ENCODE measurements at places on chromosomes 16 and 17.
A peak's percentile ranks its signal among the peaks of the same experiment; 100 is the strongest.

- no peak for DNase-seq
- no peaks in the 10 kb centered on the region for H3K36me3 ChIP-seq
- H3K4me3 ChIP-seq, result no peak overlapping the region
- no peaks in the 10 kb centered on the region for H3K27me3 ChIP-seq
- H3K4me1 ChIP-seq, result peaks cover 2% of the 10 kb centered on the region
- no peak overlapping the region for H3K27ac ChIP-seq
Measured at GRCh38 chr16:71218306-71218963, 12.1 kb downstream of the HYDIN start.

- H3K27me3 ChIP-seq, result no peaks in the 10 kb centered on the region
- peaks cover 31% of the 10 kb centered on the region for H3K36me3 ChIP-seq
- DNase-seq, result no peak
- H3K4me3 ChIP-seq, result peak overlapping the region; percentile 94
- H3K27ac ChIP-seq, result peak overlapping the region; percentile 92
- H3K4me1 ChIP-seq, result peaks cover 5% of the 10 kb centered on the region
Measured at GRCh38 chr17:3845291-3845620, 790 bp downstream of the NCBP3 start.

DNA sequence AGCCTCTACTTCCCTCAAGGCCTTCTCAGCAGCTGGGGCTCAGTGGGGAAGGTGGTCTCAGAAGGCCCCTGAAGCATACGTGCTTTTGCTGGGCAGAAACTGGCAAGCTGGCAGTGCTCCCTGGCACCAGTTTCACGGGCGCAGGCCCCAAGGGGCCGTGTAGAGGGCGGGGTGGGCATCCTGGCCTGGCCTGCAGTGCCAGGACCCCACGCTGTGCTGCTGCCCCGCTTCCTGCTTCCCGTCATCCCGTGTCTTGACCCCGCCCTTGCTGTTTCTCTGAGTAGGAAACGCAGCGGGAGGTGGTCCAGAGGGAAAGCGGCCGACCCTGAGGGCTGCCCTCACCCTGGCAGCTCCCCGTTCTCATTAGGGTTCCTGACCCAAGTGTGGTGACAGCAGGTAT, 6.8 kb downstream of the CDK5R1 start:
- H3K36me3 ChIP-seq, result peaks cover 16% of the 10 kb centered on the region
- H3K4me1 ChIP-seq, result peaks cover 7% of the 10 kb centered on the region
- H3K4me3 ChIP-seq, result no peak overlapping the region
- no peak overlapping the region for H3K27ac ChIP-seq
- H3K27me3 ChIP-seq, result no peaks in the 10 kb centered on the region
- DNase-seq, result no peak

GRCh38 chr16:24611310-24611709, 71.9 kb downstream of the RBBP6 start:
- DNase-seq, result no peak
- peaks cover 46% of the 10 kb centered on the region for H3K27me3 ChIP-seq

DNA sequence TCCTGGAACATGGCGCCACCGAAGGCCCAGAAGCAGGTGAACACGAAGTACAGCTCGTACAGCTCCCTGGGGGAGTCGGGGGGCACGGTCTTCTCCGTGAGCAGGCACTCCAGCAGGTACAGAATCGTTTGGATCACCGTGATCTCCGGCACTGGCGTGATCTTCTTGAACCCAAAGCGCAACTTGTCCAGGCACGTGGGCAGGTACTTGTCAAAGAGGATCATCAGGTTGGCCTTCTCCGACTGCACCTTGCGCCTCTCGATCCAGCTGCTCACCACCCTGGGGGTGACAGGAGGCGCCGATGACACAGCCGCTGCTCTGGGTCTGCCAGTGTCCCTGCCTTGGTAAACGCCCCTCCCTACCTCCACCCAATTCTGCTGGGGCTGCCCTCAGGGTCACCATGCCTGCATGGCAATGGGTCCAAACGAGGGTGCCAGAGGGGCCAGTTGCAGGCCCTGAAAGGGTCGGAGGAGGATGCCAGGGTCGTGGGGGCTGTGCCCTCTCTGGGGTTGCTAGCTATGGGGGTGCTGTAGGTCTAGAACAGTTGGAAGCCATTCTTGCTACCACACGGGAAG, 90.9 kb downstream of the DNAH17 start:
- no peaks in the 10 kb centered on the region for H3K27me3 ChIP-seq
- H3K4me1 ChIP-seq, result no peaks in the 10 kb centered on the region
- H3K36me3 ChIP-seq, result no peaks in the 10 kb centered on the region
- H3K27ac ChIP-seq, result no peak overlapping the region

- no peak overlapping the region for H3K27ac ChIP-seq
- DNase-seq, result no peak
- no peaks in the 10 kb centered on the region for H3K36me3 ChIP-seq
- no peaks in the 10 kb centered on the region for H3K27me3 ChIP-seq
- H3K4me3 ChIP-seq, result no peak overlapping the region
Measured at GRCh38 chr16:87201052-87201451, 116.1 kb downstream of the C16orf95 start.

- H3K27ac ChIP-seq, result no peak overlapping the region
- H3K4me3 ChIP-seq, result no peak overlapping the region
- no peaks in the 10 kb centered on the region for H3K4me1 ChIP-seq
- H3K27me3 ChIP-seq, result no peaks in the 10 kb centered on the region
Measured at GRCh38 chr16:65809627-65810026, 556.9 kb upstream of the CDH5 start.

- H3K27ac ChIP-seq, result no peak overlapping the region
- DNase-seq, result no peak
- H3K36me3 ChIP-seq, result no peaks in the 10 kb centered on the region
Measured at GRCh38 chr16:22162656-22163009, 327 bp downstream of the SDR42E2 start.

DNA sequence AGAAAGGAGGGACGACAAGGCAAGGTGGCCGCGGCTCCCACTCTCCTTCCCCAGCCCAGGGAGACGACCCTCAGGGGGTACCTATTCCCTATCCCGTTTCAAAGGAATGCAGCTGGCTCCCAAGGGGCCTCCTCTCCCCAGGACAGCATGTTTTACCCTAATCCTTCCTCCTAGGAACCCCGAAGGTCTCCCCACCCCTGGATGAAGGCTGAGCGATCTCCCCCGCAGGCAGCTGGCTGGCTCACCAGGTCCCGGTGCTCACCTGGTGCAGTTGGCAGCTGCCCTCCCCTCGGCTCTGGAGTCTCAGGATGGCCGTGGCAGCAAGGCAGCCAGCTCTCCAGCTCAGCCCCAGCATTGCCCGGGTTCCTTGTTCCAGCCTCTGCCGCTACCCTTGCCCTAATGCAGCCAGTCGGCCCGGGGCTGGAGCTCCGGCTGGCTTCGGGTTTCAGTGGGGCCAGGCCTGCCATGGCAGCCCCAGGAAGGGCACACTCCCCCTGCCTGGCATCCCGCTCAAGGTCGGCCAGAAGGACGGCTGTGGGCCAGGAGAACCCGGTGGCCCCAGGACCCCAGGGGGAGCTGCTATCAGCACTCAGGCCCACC, 4.6 kb downstream of the CLUH start:
- no peak for DNase-seq
- H3K36me3 ChIP-seq, result peaks cover 4% of the 10 kb centered on the region
- H3K4me3 ChIP-seq, result no peak overlapping the region

DNA sequence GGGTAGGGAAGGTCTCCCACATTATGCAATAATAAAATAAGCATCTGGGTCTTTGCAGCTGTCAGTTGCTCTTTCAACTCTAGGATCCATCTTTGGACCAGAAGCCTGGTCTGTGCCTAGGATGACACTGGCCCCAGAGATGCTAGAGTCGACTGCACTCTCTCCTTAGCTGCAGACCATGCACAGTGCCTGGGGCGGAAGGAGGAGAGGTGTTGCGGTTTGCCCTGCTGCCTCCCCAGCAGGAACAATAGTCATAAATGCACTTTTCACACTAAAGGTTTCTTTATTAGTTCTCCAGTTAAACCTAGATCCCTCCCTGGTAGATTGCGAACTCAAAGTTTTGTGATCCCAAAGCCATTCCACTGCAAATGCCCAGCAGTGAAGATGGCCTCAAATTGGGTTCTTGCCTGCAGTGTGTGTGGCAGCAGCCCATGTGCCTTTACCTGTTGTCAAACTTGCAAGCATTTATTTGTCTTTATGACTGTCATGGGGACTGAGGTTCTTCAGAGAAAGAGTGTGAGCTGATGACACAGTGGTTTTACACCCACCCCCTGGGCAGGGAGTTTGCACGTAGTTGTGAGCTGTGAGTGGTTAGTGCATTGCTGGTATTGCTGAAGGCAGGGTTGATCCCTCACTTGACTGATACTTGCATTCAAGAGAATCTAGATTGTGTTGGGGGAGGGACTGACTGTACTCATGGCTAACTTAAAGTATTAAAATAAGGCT, 10.3 kb downstream of the ATXN1L start:
- H3K27me3 ChIP-seq, result no peaks in the 10 kb centered on the region
- peaks cover 2% of the 10 kb centered on the region for H3K4me1 ChIP-seq
- H3K4me3 ChIP-seq, result no peak overlapping the region
- no peak for DNase-seq
- H3K27ac ChIP-seq, result no peak overlapping the region

DNA sequence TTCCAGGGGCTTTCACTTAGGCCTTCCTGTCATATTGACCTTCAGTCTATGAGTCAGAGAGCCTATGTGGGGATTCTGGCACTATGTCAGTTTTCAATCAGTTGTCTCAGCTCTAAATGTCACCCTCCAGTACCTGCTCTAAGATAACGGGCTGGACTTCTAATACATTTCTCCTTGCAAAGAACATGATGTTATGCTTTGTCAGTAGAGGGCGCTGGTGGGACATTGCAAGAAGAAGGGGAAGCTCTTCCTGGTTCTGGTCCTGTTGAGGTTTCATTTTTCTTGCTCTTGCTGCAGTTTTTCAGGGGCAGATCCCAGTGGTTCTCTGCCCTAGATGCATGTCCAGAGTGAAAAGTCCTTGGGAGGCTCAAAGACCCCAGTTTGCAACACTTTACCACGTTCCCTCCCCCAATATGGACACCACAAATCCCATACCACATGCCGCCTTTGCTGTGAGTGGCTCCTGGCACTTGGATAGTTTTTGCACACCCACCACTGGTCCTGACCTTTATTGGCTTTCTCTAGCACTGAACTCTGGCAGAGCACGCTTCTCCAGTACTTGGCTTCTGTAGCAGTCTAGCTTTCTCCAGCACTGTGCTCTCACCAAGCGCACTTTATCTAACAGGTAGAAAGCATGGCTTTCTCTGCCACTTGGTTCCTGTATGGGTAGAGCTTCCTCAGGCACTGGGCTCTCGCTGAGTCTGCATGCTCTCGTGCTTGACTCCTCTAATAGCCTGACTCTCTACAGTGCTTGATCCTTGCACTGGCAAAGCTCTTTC, 49.0 kb downstream of the BCL7C start:
- H3K4me1 ChIP-seq, result peaks cover 3% of the 10 kb centered on the region
- no peak overlapping the region for H3K4me3 ChIP-seq
- DNase-seq, result peak; percentile 90
- no peaks in the 10 kb centered on the region for H3K36me3 ChIP-seq
- H3K27me3 ChIP-seq, result no peaks in the 10 kb centered on the region
- no peak overlapping the region for H3K27ac ChIP-seq
